Caco-2 (cell line): ENCODE measurements at places on chromosomes 7 and 10.

GRCh38 chr10:116654816-116655215 is 34.1 kb downstream of the PNLIPRP2 start:
- no peak for DNase-seq

DNA sequence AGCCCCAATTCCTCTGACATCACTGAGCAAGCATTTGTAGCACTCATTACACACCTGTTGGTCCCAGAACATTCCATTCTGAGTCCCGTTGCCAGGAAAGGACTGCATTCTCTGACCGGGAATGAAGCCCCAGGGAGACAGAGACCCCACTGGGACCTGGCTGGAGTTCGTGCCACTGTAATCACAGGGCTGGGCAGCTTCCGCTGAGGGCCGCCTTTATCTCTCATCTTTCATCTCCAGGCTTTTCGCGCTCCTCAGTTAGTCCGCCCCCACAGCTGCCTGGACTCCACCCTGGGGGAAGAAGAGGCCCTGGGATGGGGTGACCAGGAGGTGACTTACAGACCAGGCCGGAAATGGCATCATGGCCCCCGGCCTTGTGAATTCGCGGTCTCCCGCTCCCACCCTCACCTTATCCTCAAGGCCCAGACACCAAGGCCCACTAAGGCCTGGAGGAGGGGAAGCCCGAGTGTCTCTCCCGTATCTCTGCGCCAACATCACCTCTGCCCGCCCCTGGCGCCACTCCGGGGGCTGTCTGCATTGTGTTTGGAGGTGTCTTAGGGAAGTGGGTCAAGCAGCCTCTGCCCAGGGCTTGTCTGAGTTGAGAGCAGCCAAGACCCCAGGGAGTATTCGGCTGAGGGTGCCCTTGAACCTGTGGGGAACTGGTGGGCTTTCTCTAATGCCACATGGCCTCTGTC is 75.4 kb downstream of the PROSER2 start:
- peak; percentile 78 for DNase-seq

DNA sequence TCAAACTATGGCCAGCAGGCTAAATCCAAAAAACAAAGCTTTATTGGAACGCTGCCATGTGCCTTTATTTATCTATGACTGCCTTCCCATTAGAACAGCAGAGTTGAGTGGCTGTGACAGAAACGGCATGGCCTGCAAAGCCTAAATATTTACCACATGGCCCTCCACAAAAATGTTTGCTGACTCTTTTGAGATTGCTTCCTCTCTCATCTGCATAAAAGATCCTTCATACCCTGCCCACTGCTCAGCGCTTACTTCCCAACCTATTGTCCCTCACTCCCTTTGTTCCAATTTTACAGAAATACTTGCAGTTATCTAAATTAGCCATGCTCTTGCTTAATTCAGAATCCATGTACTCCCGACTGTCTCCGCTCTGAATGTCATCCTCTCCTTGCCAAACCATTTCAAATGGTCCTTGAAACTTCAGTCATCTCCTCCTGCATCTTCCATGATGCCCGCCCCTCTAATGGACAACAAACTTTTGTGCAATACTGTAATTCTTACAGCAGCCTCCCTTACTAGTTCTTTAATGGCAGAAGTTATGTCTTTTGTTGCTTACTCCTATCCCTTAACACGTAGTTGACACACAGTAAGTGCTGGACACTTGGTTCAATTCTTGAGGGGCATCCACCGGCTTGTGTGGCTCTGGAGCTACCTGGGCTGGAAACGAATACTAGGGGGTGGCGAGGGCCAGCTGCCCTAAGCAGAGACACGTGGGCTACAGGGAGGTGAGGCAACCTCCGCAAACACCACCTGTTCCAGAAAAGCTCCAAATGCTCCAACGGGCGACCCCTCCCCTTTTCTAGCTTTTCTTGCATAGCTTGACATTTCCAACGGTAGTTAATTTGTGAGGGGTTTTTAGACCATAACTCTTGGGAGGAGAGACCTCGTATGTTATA is 832 bp downstream of the XRCC2 start:
- peak; percentile 61 for DNase-seq

- DNase-seq, result no peak
These were observed 58.6 kb downstream of the PDGFA start for GRCh38 chr7:461117-461452.

GRCh38 chr10:13754277-13754676 is 167.5 kb downstream of the PRPF18 start:
- no peak for DNase-seq

- DNase-seq, result no peak
These were observed 60.4 kb downstream of the INSYN2A start for GRCh38 chr10:127135844-127136577.

DNA sequence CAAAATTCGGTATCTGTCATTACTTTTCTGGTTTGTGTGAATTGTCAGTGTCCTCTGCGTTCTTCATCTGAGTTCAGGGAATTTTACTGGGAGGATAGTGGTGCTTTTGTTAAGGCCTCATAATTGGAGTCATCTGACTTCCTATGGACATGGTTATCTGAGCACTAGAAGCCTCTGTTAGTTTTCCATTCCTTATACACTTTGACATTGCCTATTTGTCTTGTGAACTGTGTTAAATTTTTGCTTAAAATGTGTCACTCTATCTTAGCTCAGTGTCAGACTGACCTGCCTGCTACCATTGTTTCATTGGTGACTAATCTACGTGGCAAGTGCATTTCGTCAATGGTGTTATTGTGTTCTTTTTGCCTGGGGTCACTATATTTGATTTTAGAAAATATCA is 253.3 kb downstream of the SEMA3A start:
- DNase-seq, result no peak

- no peak for DNase-seq
These were observed 10.7 kb downstream of the EBF3 start for GRCh38 chr10:129953119-129954051.

DNA sequence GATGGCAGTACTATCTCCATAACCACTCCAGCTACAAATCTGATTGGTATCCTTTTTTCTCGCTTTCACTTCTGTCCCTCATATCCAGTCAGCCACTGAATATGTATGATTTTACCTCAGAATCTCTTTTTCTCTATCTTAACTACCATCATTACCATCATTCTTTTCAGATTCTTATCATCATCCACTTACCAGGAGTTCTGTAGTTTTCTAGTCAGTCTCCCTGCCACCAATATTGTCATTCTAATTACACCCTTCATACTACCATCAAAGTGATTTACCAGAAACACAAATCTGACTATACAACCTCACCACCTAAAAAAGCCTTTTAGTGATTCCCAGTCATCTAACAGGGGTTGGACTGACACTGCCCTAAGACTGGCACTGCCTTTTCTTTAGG is 64.9 kb upstream of the TMEM140 start:
- no peak for DNase-seq

DNA sequence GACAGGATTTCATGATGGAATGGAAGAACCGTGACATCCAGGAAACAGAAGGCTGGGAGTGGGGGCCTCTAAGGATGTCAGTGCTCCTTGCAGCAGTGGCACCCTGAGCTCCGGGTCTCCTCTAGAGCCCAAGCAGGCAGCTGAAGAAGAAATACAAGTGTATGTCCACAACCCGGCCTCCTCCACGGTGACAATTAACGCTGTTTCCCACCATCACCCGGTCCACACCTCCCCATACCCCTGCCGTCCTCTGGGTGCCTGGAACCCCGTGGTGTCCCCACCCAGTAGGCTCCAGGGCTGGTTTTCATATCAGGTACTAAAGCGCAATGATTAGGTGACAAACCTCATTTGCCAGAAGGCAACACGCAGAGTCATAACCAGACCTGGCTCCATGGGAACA is 30.3 kb downstream of the GRID1 start:
- DNase-seq, result peak; percentile 14

GRCh38 chr10:125141860-125142484 is 18.4 kb downstream of the CTBP2 start:
- no peak for DNase-seq

DNA sequence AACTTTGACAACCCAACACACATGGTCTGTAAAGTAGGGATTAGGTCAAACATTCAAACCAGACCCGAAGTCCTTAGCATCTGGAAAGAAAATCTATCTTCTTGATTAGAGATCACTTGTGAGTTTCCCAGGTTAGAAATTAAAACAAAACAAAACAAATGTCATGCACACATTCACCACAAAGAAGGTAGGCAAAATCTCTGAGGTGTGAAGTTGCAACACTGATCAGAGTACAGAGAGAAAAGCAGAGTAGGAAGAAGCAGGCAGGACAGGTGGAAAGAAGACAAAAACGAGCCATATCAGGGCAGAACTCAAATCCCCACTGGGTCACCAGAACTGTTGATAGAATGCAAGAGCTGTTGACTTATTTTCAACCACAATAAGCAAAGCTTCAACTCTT is 102.8 kb upstream of the THSD7A start:
- DNase-seq, result no peak

- no peak for DNase-seq
These were observed 667 bp upstream of the TMEM120A start for GRCh38 chr7:75995052-75995471.

GRCh38 chr10:90642650-90643049 is 215.2 kb downstream of the HTR7 start:
- DNase-seq, result no peak

DNA sequence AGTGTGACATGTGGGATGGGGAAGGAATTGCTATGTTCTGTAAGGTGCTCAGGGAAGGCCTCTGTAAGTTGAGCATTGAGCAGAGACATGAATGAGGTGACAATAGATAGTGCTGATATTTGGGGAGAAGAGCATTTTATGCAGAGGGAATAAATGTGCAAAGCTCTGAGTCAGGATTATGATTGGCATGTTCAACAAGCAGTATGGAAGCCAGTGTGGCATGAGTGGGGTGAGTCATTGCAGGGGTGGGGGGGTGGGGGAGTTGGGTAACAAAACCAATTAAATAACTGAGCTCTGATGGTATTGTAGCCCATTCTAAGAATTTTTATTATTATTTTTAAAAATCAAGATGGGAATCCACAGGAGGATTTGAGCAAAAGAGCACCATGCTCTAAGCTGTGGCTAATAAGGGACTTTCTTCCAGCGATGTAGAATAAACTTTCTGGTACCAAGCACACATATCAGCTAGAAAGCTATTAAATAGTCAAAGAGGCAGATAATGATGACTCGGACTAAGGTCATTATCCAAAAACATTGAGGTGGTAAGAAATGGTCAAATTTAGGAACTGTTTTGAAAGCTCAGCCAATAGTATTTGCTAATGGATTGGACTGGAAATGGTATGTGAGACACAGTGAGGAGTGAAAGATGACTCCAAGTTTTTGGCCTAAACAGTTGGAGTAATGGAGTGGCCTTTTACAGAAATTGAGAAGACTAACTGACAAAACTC is 96.4 kb downstream of the PRKG1 start:
- no peak for DNase-seq

DNA sequence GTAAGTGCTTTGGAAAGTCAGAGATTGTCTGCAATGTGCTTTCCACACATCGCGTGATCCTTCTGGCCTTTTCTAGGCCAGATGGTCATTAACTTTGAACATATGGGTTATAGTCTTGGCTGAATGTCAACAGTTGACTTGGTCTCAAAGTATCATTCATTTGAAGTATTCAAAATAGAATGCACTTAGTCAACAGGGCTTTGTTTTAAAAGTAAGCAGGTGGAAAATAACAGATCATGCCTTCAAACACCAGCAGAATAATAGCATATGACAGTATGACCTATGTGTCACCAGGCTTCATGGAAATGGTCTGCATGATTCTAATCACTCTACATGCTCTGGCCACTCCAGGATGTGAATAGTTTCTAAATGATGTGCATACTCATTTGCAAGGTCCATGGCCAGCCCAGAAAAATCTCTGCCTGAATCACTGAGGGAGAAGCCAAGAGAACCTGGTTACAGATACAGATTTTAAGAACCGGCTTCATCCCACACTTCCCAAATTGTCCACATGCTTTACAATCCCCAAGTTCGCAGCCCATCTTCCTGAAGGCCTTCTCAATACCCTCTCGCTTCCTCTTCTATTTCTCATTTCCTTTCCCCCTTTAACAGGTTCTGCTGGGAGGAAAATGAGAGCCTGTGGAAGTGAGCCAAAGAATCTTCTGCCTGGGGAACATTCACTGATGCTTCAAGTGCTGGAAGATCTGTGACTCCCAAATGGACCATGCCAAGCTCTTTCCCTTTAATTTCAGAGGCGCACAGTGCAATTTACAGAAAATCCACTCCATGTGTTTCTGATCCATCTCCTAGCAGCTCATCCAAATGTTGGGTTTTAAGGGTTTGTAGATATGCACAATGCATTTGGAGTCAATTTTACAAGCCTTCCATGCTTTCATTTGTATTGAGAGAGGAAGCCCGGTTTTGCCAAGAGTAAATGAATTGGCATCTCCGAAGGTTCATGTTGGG is 122.8 kb upstream of the GDF10 start:
- DNase-seq, result no peak

GRCh38 chr7:120785095-120785494 is 72.8 kb downstream of the TSPAN12 start:
- DNase-seq, result no peak

DNA sequence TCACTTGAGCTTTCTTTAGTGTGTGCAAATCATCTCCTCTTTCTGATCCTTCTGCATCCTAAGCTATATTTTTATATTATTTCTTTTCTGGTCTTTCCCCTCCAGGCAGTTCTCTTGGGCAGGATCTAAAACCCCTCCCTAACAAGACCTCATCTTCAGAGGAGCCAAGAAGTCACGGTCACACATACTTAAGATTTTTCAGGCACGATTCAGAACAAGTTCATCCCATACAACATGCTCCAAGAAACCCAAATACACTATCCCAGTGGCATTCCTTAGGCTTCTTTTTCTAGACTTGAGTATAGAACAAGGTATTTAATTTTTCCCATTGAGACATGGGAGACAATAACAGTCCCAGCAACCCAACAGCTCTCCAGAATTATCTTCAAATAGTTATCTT is 1251.5 kb downstream of the DNAJB9 start:
- no peak for DNase-seq

- DNase-seq, result no peak
These were observed 44.2 kb upstream of the PCBD1 start for GRCh38 chr10:70932392-70933196.

GRCh38 chr7:155378959-155379871 is 78.7 kb upstream of the EN2 start:
- DNase-seq, result no peak

DNA sequence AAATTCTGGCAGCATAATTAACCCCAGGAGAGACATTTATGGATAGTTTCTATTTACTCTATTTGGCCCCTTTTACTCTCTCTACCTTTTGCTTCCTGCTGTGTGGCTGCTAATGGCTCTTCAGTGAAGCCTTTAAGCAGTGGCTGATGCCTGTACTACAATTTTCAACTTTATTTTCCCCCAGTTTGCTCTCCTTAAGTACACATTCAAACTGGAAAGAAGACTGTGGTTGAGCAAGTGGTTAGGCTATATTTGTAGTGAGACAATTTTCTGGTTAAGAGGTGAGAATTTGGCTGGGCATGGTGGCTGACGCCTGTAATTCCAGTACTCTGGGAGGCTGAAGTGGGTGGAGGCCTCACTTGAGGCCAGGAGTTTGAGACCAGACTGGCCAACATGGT is 8.5 kb upstream of the RSBN1L start:
- no peak for DNase-seq

GRCh38 chr7:95598511-95598910 is 2.2 kb upstream of the PDK4 start:
- no peak for DNase-seq

- no peak for DNase-seq
These were observed 80.5 kb upstream of the KMT2E start for GRCh38 chr7:104933521-104933988.
